ENCODE measurements at places on chromosomes 13 and 19.

- DNase-seq, result no peak
These were observed 97.4 kb downstream of the ARHGEF7 start for GRCh38 chr13:111212517-111212873.

DNA sequence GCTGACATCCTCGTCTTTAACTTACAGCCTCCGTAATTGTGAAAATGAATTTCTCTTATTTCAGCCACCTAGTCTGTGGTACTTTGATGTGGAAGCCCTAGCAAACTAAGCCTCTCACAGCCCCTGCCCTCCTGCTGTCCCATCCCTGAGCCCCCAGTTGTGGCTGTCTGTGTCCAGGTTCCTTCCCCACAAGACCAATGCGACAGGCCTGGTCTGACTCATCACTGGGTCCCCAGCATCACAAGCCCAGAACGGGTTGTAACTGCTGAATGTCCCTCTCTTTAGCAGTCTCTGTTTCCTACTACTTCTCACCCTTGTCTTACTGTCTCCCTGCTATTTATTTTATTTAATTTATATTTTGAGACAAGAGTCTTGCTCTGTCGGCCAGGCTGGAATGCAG is 5.7 kb downstream of the POU2F2 start:
- DNase-seq, result no peak

DNA sequence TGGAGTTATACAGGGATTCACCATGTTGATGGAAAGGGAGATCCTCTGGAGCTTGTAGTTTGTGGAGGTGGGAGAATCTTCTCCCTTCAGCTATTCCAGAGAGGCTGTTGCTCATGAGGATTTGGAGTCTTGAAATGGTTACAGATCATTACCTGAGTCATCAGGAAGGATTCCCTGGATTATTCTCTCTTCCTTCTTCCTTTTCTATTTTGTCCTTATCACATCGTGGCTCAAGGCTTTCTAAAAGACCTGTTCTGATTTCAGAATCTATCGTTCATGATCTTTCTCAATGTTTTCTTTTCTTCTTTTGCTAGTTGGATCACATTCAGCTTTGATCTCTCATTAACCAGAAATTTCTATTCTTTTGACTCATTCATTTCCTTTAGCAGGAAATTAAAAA is 196.0 kb downstream of the KLF5 start:
- no peak for DNase-seq

- no peak for DNase-seq
These were observed 107.7 kb downstream of the RAB20 start for GRCh38 chr13:110453797-110454196.

GRCh38 chr19:6376512-6377190 is 918 bp upstream of the PSPN start:
- DNase-seq, result no peak

DNA sequence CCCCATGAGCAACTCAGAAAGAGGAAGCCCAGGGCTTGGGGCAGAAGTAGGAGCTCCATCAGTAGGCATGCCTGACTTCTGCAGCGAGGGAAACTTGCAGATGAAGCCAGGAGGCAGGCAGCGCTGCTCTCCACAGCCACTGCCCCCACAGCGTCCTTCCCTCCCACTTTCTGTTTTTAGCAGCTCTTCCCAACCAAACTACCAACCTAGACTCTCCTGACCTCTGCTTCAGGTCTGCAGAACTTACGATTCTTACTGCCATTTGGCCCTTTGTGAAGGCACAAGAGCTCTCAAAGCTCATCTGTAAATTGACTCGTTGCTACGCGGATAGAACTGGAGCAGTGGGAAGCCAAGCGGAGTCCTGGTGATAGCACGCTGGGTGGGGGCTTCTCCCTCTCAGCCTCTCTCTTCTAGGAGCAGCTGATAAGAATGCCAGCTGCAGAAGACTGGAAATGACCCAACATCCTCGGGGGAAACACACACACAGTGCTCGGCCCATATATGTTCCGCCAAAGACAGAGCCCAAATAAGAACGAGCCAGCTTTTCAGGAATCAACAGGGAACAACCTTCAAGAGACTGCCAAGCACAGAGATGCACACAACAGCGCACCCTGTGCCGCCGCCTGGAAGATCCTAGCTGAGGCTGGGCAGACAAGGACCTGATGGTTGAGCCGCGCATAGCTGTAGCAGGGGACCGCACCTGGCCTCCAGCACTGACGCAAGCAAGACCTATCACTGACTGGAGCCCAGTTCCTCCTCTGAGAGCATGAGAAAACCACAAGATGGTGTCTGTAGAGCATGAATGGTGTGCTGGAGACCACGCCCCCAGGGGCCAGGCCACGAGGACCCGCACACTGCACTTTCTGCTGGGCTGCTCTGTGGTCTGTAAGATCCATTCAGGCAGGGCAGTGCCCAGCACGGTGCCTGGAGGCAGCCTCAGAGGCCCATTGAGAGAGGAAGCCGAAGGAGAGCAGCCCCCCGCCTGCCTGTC is 15.9 kb upstream of the SLC35E1 start:
- no peak for DNase-seq

DNA sequence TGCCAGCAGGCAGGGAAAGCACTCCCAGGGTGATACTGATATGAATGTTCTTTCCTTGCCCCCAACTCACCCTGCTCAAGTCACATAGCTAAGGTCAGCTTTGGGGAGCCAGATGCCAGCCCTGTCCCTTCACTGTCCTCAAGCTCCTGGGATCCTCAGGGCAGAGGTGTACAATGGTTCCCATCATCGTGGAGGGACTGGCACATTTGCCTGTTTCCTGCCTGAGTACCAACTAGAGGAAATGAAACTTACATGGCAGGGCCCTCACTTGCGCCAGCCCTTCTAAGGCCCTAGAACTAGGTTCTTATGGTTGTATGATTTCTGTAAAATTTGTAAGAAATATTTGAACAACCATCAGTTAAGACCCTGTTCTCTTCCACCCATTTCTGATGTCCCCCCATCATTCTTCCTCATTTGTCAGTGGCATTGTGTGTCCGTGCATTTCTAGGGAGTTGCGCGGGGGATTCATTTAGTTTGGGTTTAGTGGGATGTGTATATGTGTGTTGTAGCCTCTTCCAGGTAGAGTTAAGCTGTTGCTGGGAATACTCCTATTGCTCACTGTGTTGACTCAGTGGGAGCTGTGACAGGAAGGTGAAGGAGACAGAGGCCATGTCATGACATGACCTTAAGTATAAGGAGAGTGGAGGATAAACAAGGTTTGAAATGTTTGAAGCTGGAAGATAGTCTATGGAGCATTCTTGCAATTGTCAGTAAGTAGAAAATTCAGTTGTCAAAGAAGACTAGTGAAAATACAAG is 41.3 kb upstream of the RCBTB2 start:
- no peak for DNase-seq

GRCh38 chr19:40610396-40611064 is 9.4 kb downstream of the LTBP4 start:
- DNase-seq, result no peak

- DNase-seq, result no peak
These were observed 100.3 kb upstream of the WASF3 start for GRCh38 chr13:26457212-26457611.

- DNase-seq, result no peak
These were observed 34.3 kb upstream of the STARD13 start for GRCh38 chr13:33319859-33320258.

- no peak for DNase-seq
These were observed 60.8 kb downstream of the CEBPG start for GRCh38 chr19:33434069-33434885.

DNA sequence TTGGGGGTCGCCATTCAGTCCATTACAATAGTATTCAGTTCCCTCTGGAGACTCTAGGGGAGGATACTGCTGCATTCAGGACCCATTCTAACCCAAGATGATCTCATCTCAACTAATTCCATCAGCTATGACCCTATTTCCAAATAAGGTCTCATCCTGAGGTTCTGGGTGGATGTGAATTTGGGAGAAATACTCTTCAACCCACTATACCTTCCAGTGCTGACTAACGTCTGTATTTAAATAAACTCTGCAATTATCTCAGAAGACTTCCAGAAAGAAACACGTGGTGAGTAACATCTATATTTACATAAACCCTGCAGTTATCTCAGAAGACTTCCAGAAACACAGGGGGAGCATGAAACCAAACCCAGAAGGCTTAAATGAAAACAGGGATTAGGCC is 1300.7 kb downstream of the PCDH9 start:
- DNase-seq, result no peak

DNA sequence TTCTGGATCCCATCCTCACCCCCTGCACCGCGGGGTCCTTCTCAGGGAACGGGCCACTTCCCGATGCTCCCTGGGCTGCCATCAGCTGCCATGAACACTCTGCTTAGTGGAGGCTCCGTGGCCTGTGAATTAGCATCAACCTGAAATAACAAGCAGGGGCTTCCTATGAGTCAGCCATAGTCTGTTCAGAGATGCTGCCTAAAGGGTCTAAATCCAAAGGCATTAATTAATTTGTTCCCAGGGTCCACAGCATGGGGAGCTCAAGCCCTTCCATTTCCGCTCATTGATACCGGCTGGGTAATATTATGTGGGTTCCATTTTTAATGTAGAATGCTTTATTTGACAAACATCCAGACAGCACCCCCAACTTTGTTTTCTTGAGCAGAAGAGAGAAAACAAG is 341.9 kb upstream of the TMTC4 start:
- no peak for DNase-seq

GRCh38 chr19:7738023-7738422 is 6.1 kb upstream of the CLEC4G start:
- DNase-seq, result no peak

- no peak for DNase-seq
These were observed 19.8 kb downstream of the GATAD2A start for GRCh38 chr19:19425170-19425875.

All from activated naive CD8-positive, alpha-beta T cell treated with anti-CD3 and anti-CD28 coated beads, Interleukin-2, amount 50 U/mL, for 16 hours (primary cell).